ENCODE measurements at places on chromosomes 2 and 18.

DNA sequence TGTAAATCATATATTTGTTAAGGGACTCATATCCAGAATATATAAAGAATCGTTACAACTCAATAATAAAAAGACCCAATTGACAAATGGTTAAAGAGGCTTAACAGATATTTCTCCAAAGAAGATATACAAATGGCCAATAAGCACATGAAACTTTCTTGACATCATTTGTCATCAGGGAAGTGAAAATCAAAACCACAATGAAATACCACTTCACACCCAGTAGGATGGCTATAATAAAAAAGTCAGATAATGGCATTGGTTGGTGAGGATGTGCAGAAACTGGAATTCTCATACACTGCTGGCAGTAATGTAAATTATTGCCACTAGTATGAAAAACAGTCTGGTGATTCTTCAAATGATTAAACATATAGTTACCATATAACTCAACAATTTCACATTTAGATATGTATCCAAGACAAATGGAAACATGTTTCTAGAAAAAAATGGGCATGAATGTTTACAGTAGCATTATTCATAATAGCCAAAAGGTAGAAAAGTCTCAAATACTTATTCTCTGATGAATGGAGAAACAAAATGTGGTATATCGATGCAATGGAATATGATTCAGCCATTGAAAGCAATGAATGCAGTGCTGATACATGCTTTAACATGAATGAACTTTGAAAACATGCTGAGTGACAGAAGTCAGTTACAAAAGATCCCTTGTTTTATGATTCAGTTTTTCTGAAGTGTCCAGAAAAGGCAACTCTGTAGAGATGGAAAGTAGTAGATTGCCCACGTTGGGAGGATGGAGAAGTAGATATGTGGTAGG lies 304.6 kb upstream of the ZEB2 start:
- no peak for DNase-seq

DNA sequence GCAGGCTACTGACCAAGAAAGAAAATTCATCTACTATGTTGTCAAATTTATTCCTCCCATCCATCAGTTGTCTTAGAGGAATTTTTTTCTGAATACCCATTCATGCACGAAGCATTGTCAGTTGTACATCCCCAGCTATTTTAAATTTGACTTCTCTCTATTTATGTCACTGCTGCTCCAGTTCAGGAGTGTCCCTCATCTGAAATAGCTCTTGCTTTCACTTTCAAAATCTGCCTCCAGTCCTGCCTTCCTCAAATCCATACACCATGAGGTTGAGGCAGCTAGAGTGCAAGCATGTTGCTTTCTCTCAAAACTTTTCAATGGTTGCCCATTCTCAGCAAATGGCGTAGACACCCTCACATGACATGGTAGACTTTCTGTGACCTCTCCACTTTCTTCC lies 335.4 kb upstream of the CDH2 start:
- no peak for DNase-seq

DNA sequence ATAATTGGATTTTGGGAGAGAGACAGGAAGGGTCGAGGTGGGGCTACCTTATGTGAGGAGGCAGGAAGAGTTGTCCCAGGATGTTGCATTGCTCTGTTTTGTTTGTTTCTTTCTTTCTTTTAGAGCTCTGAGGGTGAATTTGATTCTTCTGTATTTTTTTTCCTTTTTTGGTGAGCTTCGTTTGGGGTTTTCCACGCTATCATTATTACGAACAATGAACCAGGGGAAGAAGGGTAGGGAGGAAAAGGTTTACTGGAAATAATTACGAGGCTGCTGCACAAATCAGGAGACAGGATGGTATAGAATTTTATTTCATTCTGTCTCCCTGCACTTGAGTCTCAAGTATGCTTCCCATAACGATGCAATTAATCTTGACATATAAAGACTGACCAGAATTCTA lies 51.4 kb upstream of the ZNF516 start:
- DNase-seq: no peak

DNA sequence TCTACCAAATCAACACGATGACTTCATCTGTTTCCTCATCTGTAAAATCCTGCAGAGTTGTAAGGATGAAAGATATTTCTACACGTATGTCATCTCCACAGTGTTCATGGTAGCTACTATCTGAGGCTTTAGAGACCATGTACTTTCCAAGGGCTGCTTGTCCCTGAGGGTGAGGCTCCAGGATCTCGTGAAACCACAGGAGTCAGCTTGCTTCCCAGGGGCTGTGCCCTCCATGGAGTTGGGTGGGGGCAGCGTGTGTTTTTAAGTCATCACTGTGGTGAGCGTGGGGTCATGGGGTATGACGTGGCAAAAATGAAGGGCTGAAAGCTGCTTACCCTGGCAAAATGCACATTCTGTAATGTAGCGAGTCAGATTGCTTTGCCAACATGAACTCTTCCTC lies 81.6 kb downstream of the ASAP2 start:
- no peak for DNase-seq

DNA sequence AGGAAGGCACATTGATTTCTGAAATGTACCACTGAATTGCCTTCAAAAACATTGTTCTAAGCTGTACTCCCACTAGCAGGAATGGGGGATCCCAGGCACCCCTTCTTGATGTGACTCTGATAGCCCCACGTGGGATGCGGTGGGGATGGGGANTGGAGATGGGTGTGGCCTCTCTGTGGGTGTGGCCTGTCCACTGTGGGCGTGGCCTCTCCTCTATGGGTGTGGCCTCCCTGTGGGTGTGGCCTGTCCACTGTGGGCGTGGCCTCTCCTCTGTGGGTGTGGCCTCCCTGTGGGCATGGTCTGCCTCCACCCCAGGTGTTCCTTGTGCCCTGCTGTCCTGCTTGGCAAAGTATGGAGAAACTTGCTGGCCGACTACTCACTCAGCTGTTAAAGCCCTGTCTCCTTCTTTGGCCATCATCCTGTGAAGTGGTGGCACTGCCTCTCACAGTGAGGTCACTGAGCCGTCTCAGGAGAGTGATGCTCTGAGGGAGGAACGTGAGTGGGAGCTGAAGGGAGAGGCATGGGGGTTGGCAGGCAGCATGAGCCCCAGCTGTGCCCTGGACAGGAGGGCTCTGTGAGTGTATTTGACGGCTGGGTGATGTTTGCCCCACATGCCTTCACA lies 6.7 kb upstream of the PARD6G start:
- DNase-seq: no peak

GRCh38 chr2:235692671-235693171 lies 198.9 kb downstream of the AGAP1 start:
- DNase-seq: no peak

DNA sequence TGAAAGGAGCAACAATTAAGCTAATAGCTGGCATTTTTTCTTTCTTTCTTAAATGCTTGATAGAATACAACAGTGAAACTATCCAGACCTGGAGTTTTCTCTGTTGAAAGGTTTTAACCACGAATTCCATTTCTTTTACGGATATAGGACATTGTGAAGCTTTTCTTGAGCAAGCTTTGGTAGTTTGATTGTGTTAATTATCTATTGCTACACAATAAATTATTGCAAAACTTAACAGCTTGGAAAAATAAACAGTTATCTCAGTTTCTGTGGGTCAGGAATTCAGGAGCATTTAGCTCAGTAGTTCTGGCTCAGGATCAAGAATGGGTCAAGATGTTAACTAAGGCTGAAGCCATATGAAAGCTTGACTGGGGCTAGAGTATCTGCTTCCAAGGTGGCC lies 11.7 kb downstream of the PHOSPHO2 start:
- no peak for DNase-seq

DNA sequence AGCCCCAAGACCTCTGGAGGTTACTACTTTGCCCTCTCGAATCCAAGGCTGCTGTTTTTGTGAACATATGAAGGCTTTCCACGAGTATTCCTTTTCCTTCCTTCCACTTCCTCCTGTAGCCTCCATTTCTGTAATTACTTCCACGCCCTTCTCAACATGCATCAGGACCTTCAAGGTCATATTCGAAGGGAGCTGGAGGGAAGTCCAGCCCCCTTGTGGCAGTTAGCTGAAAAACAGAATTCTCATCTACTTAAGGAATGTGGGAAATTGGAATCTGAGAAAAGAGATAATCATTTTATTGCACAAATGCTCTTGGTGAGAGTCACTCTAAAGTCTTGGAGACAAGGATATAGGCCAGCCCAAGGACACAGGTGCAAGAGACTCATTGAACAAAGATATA lies 1000.2 kb downstream of the TDRD15 start:
- no peak for DNase-seq

DNA sequence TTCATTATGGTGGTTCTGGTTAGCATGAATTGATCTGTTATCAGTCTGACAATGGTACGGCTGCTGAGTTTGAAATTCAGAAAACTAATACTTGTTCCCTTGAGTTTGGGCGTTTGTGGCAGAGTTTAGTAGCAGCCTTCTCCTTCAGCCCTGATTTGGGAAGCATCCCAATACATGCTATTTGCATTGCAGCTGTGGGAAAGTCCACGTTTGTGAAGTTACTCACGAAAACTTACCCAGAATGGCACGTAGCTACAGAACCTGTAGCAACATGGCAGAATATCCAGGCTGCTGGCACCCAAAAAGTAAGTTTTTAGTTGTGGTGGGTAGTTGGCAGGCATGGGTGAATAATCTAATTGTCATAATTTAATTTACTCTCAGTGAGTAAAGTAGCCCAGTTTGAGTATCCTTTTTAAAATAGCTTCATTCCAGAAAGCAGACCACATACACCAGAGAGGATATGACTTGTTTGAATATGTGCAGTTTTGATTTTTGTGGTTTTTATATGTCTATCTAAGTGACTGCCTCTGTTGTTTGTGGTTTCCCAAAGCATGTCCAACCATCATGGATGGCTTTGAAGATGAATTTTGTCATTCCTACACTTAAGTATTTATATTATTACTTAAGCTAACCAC lies 12.2 kb downstream of the DGUOK start:
- no peak for DNase-seq
